ENCODE measurements at places on chromosomes 3 and 15.

GRCh38 chr15:69782139-69782658 lies 315.5 kb downstream of the TLE3 start:
- DNase-seq: no peak

- no peak for DNase-seq
These were observed 84.5 kb upstream of the HERC1 start for GRCh38 chr15:63918317-63918672.

DNA sequence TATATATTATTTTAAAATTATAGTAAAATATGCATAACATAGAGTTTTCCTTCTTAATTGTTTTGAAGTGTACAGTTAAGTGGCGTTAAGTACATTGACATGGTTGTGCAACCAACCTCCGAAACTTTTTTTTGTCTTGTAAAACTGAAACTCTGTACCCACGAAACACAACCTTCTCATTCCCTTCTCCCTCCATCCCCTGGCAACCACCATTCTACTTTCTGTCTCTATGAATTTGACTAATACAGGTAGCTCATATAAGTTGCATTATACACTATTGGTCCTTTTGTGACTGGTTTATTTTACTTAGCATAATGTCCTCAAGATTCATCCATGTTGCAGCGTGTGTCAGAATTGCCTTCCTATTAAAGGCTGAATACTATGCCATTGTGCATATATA lies 179.4 kb downstream of the SATB1 start:
- no peak for DNase-seq

DNA sequence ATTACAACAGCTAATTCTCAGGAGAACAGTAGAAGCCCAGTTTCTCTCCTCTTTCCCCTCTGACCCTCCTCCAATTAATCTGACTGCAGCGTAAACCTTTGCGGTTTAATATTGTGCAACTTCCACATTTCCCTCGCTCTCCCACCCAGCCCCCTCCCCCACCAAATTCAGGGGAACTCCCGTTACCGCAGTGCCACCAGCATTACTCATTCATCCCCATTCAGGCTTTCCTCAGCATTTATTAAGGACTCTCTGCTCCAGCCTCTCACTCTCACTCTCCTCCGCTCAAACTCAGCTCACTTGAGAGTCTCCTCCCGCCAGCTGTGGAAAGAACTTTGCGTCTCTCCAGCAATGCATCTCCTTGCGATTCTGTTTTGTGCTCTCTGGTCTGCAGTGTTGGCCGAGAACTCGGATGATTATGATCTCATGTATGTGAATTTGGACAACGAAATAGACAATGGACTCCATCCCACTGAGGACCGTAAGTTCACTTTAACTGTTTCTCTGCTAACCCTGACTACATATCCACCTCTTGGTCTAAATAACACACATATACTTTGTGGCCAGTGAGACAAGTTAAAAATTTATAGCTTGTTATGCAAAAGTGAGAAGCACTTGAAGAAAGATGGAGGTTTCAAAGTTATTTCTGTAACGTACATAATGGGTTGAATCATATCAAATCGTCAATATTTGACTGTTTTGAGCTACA lies at the start of gene PTX3:
PTX3 (plus strand) TSS at position 268 of the 709 bp plus-strand sequence; CDS start at position 352, 84 bp downstream.
- no peak for DNase-seq

DNA sequence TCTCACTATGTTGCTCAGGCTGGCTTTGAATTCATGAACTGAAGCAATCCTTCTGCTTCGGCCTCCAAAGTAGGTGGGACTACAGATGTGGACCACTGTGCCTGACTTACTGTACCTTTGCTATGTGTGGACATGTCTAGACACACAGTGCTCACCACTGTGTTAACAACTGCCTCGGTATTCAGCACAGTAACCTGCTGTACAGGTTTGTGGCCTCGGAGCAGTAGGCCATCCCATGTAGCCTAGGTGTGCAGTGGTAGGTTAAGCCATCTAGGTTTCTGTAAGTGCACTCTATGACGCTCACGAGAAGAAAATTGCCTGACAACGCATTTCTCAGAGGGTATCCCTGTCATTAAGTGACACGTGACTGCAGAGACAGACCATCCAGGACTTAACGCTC lies 70.3 kb downstream of the TAMM41 start:
- DNase-seq: no peak

DNA sequence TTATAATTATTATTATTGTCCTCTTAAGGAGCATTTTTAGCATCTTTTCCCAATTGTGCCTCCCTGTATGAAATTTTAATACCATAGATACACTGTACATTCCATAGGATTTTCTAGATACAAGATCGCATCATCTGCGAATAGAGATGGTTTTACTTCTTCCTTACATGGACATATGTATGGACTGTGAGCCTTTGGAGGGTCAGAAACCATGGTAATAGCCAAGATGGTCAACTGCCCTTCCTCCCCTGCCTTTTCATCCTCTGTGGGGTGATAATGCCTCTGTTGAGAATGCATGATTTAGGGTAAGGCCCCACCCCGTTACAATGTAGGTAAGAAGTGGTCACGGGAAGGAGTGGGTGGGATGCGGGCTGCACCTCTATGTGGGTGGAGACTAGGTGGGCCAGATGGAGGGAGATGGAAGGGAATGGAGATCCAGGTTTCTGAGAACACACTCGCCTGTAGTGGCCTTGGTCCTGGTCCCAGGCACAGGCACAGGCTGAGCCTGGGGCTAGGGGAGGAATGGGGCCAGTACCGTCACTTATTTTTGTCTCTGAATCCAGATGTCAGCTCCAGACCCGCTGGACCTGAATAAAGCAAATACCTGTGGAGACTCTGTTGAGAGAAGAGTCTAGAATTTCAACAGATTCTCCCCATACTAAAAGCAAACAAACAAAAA lies 31.7 kb downstream of the GOLGA6A start:
- DNase-seq: no peak

- DNase-seq: no peak
These were observed 3.4 kb upstream of the PXK start for GRCh38 chr3:58329150-58329921.

- no peak for DNase-seq
These were observed 13.9 kb downstream of the NLGN1 start for GRCh38 chr3:173411375-173411973.

- no peak for DNase-seq
These were observed 162.9 kb downstream of the TIGIT start for GRCh38 chr3:114456742-114457141.

- no peak for DNase-seq
These were observed 187.3 kb downstream of the UBE2E2 start for GRCh38 chr3:23390446-23390845.

DNA sequence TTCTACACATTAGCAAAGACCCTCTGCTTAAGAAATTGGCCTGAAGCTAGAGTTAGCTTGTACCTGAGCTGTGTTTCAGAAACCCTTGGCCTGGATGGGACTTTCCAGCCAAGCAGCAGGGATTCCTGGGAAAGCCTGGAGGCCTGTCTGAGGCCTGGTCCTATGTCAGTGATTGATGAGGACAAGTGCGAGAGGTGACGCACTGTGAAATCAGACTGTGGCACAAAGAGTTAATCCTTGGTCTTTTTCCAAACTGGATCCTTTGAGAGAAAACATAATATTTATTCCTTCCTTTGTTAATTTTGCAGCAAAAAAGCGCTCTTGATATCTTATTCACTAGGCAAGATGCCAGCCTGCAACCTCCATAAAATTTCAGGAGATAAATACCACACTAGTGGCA lies 225.0 kb upstream of the ATP11B start:
- DNase-seq: no peak

GRCh38 chr3:19934098-19934566 lies at the start of gene EFHB:
TSS of gene EFHB (minus strand) at chr3:19934217. CDS start at chr3:19934018, 199 bp downstream.
- DNase-seq: no peak

GRCh38 chr3:149529099-149529498 lies 54.6 kb downstream of the TM4SF4 start:
- no peak for DNase-seq

DNA sequence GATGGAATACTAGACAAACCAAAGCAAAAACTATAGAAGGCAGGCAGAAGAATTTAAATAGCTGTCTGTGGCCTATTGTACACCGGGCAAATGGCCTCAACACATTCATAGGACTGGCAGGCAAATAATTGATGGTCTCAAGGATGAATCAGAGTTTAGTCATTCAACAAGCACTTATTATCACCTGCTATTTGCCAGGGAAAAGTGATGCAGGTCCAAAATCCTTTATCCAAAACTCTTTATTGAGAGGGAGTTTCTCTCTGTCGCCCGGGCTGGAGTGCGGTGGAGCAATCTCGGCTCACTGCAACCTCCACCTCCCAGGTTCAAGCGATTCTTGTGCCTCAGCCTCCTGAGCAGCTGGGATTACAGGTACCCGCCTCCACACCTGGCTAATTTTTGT lies 2.3 kb downstream of the EIF2AK4 start:
- no peak for DNase-seq

GRCh38 chr3:115685097-115685496 lies 61.8 kb downstream of the GAP43 start:
- DNase-seq: no peak

GRCh38 chr3:171277456-171278298 lies 182.5 kb downstream of the TNIK start:
- DNase-seq: no peak

GRCh38 chr15:74892313-74892712 lies 2.5 kb downstream of the MPI start:
- DNase-seq: no peak

DNA sequence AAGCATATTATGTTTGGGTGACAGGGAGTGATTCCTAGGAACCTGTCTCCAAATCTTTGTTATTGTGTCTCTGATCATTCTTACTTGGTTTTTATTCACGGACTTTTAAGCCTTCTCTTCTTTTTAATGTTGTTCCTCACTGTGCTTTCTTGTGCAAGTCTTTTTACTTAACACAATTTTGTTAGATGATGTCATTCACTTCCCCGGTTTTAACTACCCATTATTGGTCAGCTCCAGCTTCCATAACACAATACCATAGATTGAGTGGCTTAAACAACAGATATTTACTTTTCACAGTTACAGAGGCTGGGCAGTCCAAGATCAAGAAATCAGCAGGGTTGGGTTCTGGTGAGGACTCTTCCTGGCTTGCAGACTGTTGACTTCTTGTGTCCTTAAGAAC lies 436.3 kb upstream of the CBLB start:
- no peak for DNase-seq

- no peak for DNase-seq
These were observed 24.1 kb upstream of the RORA start for GRCh38 chr15:61253186-61253585.

- no peak for DNase-seq
These were observed 245.3 kb downstream of the PDZRN3 start for GRCh38 chr3:73379465-73379864.

GRCh38 chr3:177181418-177181817 lies 15.9 kb downstream of the TBL1XR1 start:
- no peak for DNase-seq

- DNase-seq: no peak
These were observed 252.5 kb downstream of the CDIN1 start for GRCh38 chr15:36831904-36832287.

DNA sequence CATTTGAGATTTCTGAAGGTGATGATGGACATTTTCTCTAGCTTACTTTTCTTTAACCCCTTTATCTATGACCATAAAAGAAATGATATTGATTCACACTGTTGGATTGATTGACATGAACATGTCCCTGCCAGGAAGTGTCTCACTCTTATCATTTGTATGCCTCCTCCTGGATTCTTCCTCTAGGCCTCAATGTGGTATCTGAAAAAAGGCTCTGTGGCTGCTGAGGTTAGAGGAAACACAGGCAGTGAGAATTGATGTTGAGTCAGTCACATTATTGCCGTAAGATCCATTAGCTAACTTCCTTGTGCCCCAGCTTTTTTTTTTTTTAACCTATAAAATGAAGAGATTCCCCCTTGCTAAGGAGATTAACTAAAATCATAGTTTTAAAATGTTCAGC lies 8.0 kb upstream of the THRB start:
- no peak for DNase-seq

DNA sequence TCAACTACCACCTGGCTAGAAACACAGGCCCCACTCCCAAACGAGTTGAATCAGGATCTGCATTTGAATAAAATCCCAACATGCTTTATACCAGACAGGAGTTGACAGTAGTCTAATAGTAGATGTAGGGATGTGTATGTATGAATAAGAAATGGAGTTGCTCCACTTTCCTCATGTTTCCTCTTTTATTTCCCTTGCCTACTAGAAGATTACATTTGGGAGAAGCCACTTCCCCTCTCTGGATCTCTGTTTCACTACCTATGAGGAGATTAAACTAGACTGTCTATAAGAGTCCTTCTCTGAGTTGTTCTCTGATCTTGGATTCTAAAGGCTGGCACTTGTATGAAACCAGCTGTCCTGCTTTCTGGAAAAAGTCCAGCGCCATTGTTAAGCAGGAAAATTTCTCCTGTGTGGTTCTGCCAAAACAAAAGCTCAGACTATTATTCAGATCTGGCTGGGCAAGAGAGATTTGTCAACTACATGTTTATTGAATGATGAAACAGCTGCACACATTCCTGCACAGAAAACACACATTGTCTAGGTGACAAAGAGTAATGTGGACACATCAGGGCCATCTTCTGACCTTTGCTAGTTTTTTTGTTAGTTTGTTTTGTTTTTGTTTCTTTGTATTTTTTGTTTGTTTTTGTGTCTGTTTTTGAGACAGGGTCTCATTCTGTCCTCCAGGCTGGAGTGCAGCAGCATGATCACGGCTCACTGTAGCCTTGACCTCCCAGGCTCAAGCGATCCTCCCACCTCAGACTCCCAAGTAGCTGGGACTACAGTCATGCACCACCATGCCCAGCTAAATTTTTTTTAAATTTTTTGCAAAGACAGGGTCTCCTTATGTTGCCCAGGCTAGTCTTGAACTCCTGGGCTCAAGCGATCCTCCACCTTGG lies 29.9 kb downstream of the ACP3 start:
- no peak for DNase-seq

DNA sequence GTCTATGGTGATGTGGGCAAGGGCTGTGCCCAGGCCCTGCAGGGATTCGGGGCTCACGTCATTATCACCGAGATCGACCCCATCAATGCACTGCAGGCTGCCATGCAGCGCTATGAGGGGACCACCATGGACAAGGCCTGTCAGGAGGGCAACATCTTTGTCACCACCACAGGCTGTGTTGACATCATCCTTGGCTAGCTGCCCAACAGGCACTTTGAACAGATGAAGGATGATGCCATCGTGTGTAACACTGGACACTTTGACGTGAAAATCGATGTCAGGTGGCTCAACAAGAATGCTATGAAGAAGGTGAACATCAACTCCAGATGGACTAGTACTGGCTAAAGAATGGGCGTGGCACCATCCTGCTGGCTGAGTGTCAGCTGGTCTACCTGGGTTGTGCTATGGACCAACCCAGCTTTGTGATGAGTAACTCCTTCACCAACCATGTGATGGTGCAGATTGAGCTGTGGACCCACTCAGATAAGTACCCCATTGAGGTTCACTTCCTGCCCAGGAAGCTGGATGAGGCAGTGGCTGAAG lies 6.1 kb upstream of the USP8 start:
- no peak for DNase-seq

DNA sequence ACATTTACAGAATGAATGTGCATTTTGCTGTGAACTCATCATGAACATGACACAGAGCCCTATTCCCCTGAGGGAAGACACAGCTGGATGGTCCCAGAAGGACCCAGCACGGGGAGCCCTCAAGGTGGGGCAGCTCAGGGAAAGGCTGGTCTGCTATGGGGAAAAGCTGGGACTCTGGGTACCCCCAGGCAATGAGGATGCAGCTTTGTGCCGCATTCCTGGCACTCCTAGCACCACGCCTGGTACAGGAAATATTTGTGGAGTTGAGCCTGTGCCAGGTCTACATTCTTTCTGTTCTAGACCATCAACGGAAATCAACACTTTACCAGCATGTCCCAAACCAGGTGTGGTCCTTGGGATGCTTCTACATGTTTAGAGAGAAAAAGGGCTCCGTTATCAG lies 74.0 kb downstream of the SRGAP3 start:
- no peak for DNase-seq

All from activated CD8-positive, alpha-beta memory T cell treated with anti-CD3 and anti-CD28 coated beads for 1 hour (primary cell).